Muscle of arm (tissue), 14 donors: ENCODE measurements at places on chromosomes 13 and 19.
A peak's percentile ranks its signal among the peaks of the same experiment; 100 is the strongest.

DNA sequence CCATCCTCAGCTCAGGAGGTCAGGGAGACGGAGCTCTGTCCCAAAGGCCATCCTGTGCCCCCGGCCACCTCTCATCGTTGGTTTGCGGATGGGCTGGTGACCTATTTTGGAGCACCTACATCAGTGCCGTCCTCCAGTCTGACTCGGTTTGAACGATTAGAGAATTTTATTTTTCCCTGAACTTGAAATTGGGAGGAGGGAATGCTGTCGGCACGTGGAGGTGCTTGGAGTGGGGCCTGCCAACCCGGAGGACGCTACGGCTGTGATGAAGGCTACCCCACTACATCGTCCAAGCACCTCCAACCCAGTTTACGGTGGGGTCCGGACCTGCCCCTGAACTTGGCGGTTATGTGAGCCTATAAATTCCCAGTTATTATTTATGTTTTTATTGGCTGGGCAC lies 3.0 kb upstream of the ZNF554 start:
- DNase-seq, result no peak

DNA sequence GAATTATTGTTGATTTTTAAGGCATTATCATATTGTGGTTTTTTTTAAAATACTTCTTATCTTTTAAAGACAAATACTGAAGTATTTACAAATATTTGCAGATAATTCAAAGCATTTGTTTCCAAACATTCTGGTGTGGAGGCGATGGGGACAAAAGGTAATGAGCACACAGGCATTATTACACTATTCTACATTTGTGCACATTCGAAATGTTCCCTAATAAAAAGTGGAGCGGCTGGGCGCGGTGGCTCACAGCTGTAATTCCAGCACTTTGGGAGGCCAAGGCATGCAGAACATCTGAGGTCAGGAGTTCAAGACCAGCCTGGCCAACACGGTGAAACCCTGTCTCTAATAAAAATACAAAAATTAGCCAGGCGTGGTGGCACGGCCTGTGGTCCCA lies 133.4 kb downstream of the FOXO1 start:
- DNase-seq, result no peak

DNA sequence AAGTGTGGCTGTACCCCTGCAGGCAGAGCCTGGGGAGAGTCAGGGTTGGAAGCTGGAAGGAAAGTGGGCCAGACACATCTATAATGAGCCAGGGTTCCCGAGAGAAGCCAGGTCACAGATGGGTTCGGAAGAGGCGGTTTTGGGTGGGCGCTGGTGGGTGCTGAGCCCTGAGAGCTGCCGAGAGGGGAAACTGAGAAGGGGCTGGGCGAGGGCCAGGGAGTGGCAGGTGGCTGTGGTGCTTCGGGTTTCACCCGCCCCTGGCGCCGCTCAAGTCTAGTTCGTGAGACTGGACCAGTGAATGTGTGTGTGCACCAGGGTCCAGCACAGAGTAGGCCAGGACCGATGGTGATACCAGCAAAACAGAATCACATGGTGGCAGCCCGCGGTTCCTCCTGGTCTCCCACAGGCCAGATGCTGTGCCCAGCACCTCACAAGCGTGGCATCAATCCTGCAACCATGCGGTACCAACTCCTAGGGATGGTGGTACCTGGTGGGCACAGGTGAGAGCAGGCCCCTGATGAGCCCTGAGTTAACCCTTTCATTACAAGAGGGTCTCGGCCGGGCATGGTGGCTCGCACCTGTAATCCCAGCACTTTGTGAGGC lies 1.8 kb upstream of the LRRC4B start:
- no peak for DNase-seq

GRCh38 chr19:1324806-1325567 lies 39.3 kb downstream of the EFNA2 start:
- peak; percentile 76 for DNase-seq

DNA sequence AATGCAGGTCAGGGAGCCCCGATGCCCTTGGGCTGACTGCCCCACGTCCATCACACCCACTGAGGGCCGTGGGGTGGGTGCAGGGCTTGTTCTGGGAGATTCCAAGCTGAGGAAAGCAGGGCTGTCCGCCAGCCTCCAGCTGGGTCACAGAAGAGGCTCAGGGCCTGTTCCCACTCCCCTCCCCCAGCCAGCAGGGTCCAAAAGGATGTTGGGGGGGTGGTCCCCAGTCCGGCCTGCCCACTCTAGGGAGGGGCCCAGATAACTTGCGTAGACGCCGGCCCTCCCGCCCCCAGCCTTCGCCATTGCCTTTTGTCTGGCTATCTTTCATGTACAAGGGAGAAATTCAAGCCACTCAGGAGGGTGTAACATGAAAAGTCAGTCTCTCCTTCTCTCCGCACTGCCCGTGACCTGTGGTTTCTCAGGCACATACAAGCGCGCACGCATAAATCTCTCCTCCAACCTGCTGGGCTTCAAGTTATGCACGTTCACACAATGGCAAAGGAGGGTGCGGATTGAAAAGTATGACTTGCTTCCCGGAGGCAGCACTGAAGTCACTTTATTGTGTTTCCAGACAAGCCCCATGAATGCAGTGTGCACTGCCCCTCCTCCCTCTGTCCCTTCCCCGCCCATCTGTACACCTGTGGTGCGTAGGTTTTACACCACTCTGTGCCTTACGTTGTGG lies 20.2 kb downstream of the CARM1 start:
- no peak for DNase-seq

DNA sequence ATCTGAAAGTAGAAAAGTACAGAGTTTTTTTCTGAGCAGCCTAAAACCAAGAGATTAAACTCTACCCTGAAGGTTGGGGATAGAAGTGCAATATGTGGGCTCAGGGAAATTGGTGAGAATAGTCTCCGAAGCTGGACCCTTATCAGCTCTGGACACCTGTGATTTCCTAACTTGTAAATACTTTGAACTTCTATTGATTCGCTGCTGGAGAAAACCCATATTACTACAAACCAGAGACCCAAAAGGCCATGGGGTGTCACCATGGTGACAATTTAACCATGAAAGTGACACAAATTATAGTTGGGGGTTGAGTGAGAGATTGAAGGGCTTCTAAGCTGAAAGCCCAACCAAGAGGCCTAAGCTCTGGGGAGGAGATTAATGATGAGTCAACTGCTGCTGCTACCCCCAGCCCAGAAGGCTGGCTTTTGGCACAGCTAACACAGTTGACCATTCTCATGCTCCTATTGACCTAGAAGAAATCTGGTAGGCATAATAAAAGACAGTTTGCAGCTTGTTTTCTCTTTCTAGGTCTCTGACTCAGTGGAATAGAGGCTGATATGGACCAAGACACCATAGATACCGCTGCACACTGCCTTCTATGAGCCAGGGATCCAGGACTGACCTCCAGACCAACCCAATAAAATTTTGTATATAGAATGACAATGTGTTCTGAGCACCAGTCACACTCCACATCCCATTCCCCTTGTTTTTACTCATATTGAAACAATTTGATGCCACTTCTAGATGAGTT lies 131.9 kb upstream of the FNDC3A start:
- DNase-seq, result no peak

DNA sequence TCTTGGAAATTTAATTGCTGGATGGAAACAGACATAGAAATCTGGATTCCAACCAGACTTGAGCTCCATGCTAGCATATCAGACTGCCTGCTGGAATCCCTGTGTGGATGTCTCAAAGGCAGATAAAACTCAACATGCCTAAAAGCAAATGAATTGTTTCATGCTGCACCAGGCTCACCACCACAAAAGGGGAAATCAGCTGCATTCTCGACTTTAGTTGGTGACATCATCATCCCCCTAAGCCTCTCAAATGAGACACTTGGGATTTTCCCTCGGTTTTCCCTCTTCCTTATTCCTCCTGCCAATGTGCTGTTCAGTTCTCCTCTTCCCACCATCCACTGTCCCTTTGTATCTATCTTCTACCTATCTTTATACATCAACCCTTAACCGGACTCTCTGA lies 134.3 kb downstream of the ZDHHC20 start:
- no peak for DNase-seq

- no peak for DNase-seq
Observed at GRCh38 chr19:58086825-58087710, 11.0 kb downstream of the ZSCAN18 start.

GRCh38 chr13:27926644-27927434 lies 7.0 kb downstream of the PDX1 start:
- no peak for DNase-seq

GRCh38 chr19:686589-687297 lies 8.5 kb downstream of the PRSS57 start:
- no peak for DNase-seq

GRCh38 chr13:95296326-95296925 lies 4.8 kb downstream of the ABCC4 start:
- DNase-seq, result no peak

DNA sequence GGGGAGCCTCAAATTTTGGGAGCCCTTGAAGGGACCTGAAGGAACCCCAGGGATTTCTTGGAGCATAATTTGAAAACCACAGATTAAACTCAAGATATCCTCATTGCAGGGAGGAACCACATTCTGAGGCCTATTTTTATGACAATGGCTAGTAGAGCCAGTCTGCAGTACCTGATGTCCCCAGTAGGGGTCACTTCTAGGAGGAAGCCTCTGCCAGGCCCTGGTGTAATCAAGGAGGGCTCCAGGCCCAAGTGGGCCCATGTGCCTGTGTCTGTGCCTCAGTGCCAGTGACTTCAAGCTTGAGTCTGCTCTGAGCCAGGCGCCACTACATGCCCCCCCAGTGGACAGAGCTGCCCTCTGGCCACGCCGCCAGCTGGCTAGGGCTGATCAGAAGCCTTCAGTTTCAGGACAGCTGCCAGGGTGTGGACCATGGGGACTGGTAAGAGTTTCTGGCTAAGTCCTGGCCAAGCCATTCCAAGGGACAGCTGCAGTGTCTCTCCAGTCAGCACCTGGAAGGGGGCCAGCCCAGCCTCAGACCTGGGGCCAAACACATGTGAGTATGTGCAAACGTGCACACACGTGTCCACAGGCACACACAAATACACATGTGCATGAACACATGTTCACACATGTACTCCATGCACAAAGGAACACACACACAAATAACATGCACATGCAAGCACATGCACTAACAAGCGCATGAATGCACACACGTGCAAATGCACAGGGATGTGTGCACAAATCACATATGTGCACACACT lies 20.5 kb upstream of the SLC7A10 start:
- DNase-seq, result peak; percentile 69

DNA sequence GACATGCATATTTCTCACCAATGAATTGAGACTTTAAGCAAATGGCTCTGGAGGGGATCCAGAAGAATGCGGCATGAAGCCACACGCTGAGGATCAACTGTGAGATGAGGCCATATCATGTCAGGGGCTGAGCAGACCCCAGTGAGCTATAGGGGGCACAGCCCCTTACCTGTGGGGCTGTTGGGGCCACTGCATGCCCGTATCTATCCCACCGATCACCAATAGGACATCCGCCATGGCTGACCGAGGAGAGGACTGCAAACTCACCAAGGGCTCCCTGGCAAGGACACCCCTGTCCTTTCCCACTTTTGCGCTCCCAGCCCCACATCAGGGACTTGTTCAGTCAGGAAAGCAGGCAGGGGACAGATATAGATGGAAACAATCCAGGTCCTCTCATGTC lies 78.0 kb downstream of the SERP2 start:
- DNase-seq, result no peak

DNA sequence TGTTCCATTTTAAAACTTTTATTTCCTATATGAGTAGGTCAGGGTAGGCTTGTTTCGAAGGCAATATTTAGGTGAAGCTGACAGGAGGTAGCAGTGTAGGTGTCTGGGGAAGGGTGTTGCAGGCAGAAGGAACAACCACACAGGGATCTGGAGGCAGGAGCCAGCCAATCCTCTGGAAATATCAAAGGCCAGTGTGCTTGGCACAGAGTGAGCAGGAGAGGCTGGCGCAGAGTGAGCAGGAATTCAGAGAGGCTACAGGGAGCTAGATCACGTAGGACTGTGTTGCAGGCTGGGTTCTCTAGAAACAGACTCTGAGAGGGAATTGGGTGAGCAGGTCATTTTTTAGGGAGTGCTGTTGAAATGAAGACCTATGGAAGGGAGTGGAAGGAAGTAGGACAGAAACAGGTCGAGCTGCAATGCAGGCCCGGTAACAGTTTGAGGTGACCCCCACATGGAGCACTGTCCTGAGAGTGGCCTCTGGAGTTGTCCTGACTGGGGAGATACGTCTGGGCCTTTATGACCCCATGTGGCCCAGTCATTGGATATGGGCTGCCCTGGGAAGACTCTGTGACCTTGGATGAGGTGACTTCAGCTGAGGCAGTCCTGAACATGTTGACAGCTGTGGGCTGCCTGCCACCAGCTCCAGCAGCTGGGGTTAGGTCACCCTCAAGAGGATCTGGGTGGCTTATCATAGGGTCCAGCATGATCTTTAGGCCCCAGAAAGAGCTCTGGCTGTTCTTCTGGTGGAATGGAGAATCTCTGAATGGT lies 51.7 kb downstream of the ERCC5 start:
- no peak for DNase-seq

DNA sequence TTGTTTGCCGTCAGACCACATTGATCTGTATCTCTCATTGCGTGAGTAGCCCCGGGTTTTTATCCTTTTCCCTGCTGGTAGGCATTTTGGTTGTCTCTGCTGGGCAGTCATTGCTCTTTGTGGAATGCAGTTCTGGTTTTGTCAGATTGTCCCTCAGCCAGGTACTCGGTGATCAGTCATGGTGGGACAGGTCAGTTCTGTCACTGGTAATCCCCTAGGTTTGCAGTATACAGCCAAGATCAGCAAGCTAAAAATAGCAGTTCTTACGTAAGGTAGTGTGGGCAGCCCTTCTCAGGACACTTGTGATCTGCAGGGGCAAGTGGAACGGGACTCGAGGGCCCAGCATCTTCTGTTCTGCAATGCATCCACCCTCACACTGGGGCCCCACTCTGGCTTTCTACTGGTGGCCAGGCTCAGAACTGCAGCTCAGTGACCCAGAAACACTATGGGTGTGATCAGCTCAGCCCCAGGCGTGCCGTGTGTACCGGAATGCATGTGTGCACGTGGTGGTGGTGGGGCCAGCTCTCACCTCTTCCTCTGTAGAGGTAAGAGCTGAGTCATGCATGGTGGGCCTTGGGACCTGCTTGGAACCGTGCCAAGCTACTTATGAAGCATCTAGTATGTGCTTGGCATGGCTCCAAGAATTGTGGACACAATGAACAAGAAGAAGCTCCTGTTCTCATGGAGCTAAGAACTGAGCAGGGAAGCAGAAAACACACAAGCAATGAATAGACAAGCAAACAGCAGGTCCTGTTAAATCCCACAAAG lies 6.3 kb downstream of the PLEKHF1 start:
- DNase-seq, result no peak

DNA sequence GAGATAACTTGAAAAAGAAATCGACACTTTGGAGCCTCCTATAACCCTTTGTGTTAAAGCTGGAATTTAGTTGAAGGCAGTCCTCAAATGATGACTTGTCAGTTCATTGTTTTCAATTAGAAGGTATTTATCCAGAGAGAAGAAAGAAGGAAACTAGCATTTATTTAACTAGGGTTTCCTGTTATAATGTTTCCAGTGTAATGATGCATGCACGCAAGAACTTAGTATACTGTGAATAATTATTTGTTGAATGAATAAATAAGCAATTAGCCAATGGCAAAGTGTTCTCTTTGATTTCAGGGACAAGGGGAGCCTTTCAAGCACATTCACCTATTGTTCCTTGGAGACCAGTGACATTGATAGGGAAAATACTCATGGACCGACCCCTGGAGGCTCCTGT lies 307.4 kb downstream of the KLF5 start:
- DNase-seq, result no peak
